ENCODE measurements at places on chromosomes 11 and 22. TPM values are rescaled to one million over a fixed set of nuclear protein-coding genes. Genes with fewer than 3 reads are reported as not detected.

DNA sequence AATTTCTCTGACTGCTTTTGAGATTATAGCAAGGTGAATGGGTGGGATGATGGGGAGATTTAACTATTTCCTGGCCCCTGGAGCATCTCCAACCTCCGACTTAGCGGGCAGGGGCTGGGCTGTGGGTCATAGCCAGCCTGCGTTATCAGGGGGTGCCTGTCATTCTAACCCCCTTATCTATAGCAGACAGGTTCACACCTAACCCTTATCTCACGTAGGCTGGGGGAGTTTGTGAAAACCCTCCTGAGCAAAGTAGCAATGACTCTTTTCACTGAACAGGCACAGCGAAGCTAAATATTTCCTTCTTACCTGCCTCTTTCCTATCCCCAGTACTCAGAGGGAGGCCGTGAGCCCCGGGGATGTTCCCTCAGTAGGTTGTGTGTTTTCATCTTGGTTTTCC is 511.4 kb upstream of the B3GAT1 start:
- H3K27ac ChIP-seq, result no peak overlapping the region
- H3K4me1 ChIP-seq, result no peaks in the 10 kb centered on the region
- no peak for DNase-seq
- no peak overlapping the region for H3K4me3 ChIP-seq
- H3K27me3 ChIP-seq, result peaks cover 9% of the 10 kb centered on the region
- no peaks in the 10 kb centered on the region for H3K36me3 ChIP-seq

DNA sequence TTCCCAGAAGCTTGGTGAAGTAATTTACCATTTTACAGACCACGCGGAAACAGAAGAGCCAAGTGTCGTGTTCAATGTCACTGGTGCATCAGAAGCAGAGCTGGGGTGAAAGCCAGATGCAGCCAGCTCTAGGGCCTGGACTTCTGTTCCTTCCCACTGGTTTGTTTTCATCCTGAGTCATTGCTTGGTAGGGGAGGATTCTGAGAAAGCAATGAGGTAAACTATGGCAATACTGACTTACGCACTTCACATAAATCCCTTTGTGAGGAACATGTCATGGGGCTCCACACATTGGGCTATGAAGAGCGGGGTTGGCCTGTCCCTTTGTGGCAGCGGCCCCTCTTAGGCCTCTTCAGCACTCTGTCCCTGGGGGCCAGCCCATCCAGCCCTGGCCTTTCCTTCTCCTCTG is 52.4 kb upstream of the RBFOX2 start:
- no peak overlapping the region for H3K27ac ChIP-seq
- no peaks in the 10 kb centered on the region for H3K36me3 ChIP-seq
- no peaks in the 10 kb centered on the region for H3K4me1 ChIP-seq
- no peak for DNase-seq
- no peaks in the 10 kb centered on the region for H3K27me3 ChIP-seq
- no peak overlapping the region for H3K4me3 ChIP-seq

DNA sequence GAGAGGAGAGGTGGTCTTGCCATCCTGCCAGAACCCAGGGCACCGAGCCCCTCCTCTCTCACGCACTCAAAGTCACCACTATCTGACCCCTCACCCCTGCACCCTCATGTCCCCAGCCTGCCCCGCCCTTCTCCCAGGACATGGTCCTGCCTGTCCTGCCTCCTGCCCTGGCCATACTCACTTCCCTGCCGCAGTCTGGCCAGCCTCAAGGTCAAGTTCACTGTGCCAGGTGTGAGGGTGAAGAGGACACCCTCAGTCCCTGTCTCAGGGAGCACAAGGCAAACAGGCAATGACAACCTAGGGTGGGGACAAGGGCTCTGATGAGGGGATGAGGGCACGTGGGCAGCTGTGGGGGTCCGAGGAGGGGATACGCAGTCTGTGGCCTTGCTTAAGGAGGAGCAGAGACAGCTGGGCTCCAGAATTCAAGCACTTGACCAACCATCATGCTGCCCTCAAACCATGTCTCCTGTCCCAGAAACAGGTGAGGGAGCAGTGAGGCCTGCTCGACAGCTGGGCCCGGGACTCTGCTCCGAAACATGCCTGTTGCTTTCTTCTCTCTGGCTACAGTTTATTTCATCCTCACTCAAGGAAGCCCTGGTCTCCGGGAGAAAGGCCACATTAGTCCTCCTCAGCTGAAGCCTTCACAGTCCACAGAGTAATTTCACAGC is 36.6 kb downstream of the PDGFB start:
- H3K27ac ChIP-seq, result no peak overlapping the region
- H3K4me3 ChIP-seq, result no peak overlapping the region
- H3K4me1 ChIP-seq, result peaks cover 26% of the 10 kb centered on the region
- no peaks in the 10 kb centered on the region for H3K36me3 ChIP-seq
- no peaks in the 10 kb centered on the region for H3K27me3 ChIP-seq
- DNase-seq, result no peak

ANGPTL5 gene
- total RNA-seq, result not detected

DNA sequence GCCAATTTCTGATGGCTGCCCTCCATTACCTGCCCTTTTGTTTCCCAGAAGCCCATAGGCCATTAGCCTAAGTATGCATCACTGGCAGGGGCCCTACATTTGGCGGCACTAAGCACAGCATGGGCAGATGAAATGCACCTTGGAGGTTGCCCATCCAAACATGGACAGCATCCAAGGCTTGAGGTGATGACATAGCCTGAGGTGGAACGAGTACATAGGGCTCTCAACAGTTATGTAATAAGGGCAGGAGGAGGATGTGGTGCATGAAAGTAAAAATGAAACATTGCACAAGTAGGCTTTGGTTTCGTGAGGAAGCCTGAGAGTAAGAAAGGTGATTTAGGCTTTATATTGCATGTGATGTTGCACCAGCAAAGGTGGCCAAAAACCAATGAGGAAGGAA is 148.1 kb downstream of the FAM76B start:
- H3K4me1 ChIP-seq, result peaks cover 5% of the 10 kb centered on the region
- H3K4me3 ChIP-seq, result no peak overlapping the region
- H3K27ac ChIP-seq, result no peak overlapping the region
- H3K36me3 ChIP-seq, result no peaks in the 10 kb centered on the region
- no peaks in the 10 kb centered on the region for H3K27me3 ChIP-seq

GRCh38 chr22:28815111-28815510 is 14.7 kb upstream of the XBP1 start:
- no peak for DNase-seq
- H3K27me3 ChIP-seq, result no peaks in the 10 kb centered on the region
- peaks cover 3% of the 10 kb centered on the region for H3K36me3 ChIP-seq
- H3K27ac ChIP-seq, result no peak overlapping the region
- H3K4me3 ChIP-seq, result no peak overlapping the region

RBMXL2 gene
- total RNA-seq, result not detected

GRCh38 chr22:42673898-42674401 is 24.8 kb upstream of the CYB5R3 start:
- no peaks in the 10 kb centered on the region for H3K27me3 ChIP-seq
- H3K4me3 ChIP-seq, result no peak overlapping the region
- peaks cover 7% of the 10 kb centered on the region for H3K4me1 ChIP-seq
- no peak overlapping the region for H3K27ac ChIP-seq
- no peaks in the 10 kb centered on the region for H3K36me3 ChIP-seq
- DNase-seq, result no peak

DNA sequence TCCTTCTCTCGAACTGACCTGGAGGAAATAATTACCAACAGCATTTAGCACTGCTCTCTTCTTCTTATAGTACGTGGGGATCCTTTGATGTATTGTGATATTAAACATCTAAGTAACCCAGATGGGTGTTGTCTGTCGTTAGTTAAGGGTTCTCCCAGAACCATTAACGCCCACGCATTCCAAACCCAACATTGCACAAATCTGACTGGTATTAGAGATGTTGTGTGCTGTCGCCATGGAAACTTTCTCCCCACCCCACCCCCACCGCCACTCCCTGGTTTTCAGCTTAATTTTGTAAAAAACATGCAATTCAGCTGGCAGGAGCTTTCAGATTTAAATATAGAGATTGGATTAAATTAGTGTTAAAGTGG is 1495.2 kb downstream of the TBC1D22A start:
- DNase-seq, result no peak
- H3K4me3 ChIP-seq, result no peak overlapping the region
- peaks cover 7% of the 10 kb centered on the region for H3K27me3 ChIP-seq
- no peaks in the 10 kb centered on the region for H3K4me1 ChIP-seq
- H3K36me3 ChIP-seq, result no peaks in the 10 kb centered on the region

DEFB131B gene
- not detected for total RNA-seq

- H3K27me3 ChIP-seq, result no peaks in the 10 kb centered on the region
- no peak overlapping the region for H3K27ac ChIP-seq
- peaks cover 57% of the 10 kb centered on the region for H3K4me1 ChIP-seq
- no peak for DNase-seq
- no peaks in the 10 kb centered on the region for H3K36me3 ChIP-seq
- H3K4me3 ChIP-seq, result no peak overlapping the region
These were observed 24.9 kb upstream of the WNT11 start for GRCh38 chr11:76231121-76231738.

DNA sequence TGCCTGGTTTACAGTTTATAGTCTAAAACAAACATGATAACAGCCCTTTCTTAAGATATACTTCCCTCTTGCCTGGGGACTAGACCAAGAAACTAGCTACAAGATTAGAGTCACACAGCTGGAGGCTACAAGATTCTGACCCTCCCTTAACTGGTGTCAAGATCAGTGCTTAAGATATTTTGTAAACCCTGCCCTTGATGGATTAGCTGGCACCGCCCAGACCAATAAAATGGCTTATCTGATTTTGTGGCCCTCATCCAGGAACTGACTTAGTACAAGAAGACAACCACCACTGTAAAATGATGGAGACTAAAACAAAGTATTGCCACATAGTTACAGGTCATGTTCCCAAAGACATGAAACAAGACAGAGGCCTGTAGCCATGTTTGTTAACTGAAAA is 53.4 kb downstream of the FAM181B start:
- H3K36me3 ChIP-seq, result no peaks in the 10 kb centered on the region
- peaks cover 3% of the 10 kb centered on the region for H3K4me1 ChIP-seq
- no peak for DNase-seq
- no peak overlapping the region for H3K27ac ChIP-seq

GRCh38 chr11:23058656-23059055 is 198.4 kb upstream of the CCDC179 start:
- DNase-seq, result no peak
- H3K27me3 ChIP-seq, result no peaks in the 10 kb centered on the region
- H3K4me1 ChIP-seq, result no peaks in the 10 kb centered on the region
- no peak overlapping the region for H3K27ac ChIP-seq
- no peaks in the 10 kb centered on the region for H3K36me3 ChIP-seq
- H3K4me3 ChIP-seq, result no peak overlapping the region

DNA sequence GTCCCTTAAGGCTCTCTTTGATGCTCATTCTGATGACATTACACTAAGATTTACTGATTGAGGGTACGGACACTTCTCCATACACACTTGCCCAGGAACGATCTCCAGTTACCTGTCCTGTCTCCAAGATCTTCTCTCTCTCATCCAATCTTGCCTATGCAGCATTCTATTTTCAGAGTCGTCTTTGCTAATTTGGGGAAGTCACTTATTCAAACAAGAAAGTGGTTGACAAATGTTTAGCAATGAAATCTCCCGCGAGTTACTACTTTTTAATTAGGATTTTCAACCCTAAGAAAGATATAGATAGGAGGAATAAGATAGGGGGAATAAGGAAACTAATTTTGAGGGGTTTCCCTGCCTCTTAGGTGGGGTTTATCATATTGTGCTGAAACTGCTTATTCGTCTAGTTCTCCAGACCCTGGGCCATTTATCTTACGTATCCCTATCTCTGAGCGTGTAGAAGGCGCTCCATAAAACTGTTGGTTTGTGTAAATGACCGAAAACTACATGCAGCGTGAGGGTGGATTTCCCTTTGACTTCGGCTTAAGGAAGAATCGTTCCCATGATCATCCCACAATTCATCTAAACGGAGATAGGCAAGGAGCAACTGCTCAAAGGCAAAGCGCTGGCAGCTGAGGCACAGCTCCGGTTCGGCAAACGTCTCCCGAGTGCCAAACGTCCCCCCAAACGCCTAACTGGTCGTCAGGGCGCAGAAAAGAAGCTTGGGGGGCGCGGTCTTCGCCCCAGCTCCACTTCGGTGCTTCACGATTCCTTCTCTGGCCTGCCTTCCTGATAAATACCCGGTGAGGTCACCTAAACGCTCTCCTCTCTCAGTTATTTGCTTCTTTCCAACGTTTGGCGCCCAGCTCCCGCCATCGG is 804 bp downstream of the APIP start:
- no peaks in the 10 kb centered on the region for H3K27me3 ChIP-seq
- H3K4me3 ChIP-seq, result peak overlapping the region; percentile 94
- no peaks in the 10 kb centered on the region for H3K36me3 ChIP-seq

GRCh38 chr22:28885939-28886338 is 2.6 kb downstream of the ZNRF3 start:
- peaks cover 16% of the 10 kb centered on the region for H3K4me1 ChIP-seq
- peaks cover 7% of the 10 kb centered on the region for H3K27me3 ChIP-seq
- no peak overlapping the region for H3K4me3 ChIP-seq
- no peak for DNase-seq

- H3K4me1 ChIP-seq, result peaks cover 60% of the 10 kb centered on the region
- H3K27me3 ChIP-seq, result no peaks in the 10 kb centered on the region
- peaks cover 12% of the 10 kb centered on the region for H3K36me3 ChIP-seq
- H3K4me3 ChIP-seq, result no peak overlapping the region
- no peak overlapping the region for H3K27ac ChIP-seq
These were observed 5.0 kb downstream of the CRKL start for GRCh38 chr22:20922141-20922751.

GRCh38 chr22:37063431-37064420 is 12.2 kb downstream of the KCTD17 start:
- no peaks in the 10 kb centered on the region for H3K27me3 ChIP-seq
- H3K36me3 ChIP-seq, result peaks cover 8% of the 10 kb centered on the region
- peaks cover 21% of the 10 kb centered on the region for H3K4me1 ChIP-seq
- no peak overlapping the region for H3K4me3 ChIP-seq
- no peak overlapping the region for H3K27ac ChIP-seq

All from CD4-positive, alpha-beta T cell (primary cell).